ENCODE measurements at places on chromosomes 1 and 21.

DNA sequence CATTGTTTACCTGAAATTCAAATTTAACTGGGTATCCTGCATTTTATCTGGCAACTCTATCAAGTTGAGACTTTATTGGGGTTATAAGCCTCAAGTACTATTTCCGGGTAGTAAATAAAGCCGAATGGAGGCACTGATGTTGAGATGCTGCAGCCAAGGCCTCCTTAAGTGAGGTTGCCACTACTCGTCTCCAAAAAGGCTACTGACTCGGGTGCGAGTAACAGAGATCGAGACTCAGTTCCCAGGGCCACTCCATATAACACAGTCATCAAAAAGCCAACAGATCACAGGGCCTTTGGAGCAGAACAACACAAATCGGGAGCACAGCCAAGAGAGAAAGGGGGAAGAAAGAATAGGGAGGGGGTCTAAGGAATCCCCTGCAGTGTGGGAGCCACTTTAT lies 524 bp downstream of the COPA start:
- no peaks in the 10 kb centered on the region for H3K27me3 ChIP-seq
- peaks cover 46% of the 10 kb centered on the region for H3K4me1 ChIP-seq
- peaks cover 24% of the 10 kb centered on the region for H3K36me3 ChIP-seq

DNA sequence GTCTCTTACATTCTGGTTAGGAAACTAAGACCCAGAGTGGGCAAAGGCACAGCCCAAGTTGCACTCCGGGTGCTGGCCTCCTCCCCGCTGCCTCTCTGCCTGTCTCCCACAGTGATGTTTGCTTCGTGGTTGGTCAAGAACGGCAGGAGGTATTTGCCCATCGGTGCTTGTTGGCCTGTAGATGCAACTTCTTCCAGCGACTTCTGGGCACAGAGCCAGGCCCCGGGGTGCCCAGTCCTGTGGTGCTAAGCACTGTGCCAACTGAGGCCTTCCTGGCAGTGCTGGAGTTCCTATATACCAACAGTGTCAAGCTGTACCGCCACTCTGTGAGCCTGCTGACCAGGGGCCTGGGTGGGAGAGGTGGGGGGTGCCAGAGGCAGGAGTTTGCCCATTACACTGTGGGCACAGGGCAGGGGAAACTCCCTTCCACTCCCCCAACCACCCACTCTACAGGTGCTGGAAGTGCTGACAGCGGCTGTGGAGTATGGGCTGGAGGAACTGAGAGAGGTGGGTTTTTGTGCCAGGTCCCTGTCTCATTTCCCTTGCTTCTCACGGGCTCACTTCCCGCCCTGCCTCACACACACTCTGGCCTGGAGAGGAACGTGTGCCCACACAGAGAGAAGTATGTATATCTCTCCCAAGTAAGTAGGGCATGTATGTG lies 1.9 kb downstream of the BTBD19 start:
- no peak for DNase-seq
- H3K4me3 ChIP-seq, result peak overlapping the region; percentile 33
- H3K27me3 ChIP-seq, result no peaks in the 10 kb centered on the region
- H3K27ac ChIP-seq, result peak overlapping the region; percentile 94
- H3K36me3 ChIP-seq, result peaks cover 13% of the 10 kb centered on the region
- peaks cover 91% of the 10 kb centered on the region for H3K4me1 ChIP-seq

GRCh38 chr1:93905734-93906133 lies 3.5 kb downstream of the GCLM start:
- no peaks in the 10 kb centered on the region for H3K36me3 ChIP-seq
- DNase-seq, result no peak
- no peaks in the 10 kb centered on the region for H3K27me3 ChIP-seq
- H3K27ac ChIP-seq, result no peak overlapping the region
- peaks cover 16% of the 10 kb centered on the region for H3K4me1 ChIP-seq

DNA sequence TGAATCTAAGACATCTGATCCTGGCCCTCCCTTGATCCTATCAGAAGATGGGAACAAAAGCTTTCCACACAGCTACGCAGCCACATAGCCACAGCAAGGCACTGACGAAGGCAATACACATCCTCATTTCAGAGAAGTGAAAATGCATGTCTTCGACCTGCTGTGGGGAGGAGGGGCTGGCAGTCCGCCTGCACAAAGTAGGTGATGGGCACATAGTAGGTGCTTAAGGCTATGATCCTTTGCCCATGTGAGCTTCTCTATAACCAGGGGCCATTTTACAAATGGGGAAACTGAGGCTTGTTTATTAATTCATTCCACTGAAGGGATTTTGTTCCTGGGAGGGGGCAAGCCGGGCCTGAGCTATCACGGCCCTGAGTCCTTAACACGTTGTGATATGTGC lies 94.2 kb downstream of the PAX7 start:
- no peak overlapping the region for H3K27ac ChIP-seq
- H3K27me3 ChIP-seq, result peaks cover 91% of the 10 kb centered on the region
- H3K4me3 ChIP-seq, result no peak overlapping the region

Data from suprapubic skin (tissue), 4 donors.